ENCODE measurements at places on chromosomes 5 and 9.

DNA sequence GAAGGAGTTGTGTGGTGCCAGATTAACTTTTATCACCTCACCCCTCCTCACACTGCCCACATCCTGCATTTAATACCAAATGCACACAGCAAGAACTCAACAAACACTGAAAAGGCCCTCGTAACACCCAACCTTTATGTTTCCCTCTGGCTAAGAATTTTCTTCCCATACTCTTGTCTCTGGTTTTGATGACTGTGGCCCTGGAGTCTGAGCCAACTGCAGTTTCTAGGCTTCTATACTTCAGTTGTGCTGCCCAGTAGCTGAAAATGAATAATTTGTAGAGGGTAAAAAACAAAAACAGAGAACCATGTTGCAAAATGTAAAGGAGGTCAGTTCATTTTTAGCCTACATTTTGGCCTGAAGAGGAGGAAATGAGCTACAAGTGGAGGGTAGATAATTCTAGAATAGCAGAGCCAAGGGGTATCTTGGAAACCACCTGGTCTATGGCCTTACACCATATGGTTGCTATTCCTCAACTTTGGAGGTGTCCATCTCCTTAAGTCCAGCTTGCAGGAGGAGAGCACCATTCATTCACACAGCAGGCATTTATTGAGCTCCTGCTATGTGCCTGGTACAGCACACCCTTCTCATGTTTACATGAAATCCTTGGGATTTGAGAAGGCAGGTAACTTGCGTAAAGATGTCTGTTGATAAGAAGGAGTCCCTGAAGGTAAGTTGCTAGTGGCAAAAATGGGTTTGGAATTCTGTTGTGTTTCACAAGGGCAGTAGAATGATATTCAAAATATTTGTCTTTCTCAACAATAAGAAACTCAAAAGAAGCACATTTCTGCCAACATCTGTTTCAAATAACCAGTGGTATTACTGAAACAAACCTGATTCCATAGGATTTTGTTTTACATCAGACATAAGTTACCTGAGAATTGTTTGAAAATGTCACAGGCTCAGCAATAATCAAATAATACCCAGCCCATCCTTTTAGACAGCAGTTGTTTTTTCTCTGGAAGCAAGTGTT lies 83.8 kb upstream of the TNFAIP8 start:
- DNase-seq = no peak

- DNase-seq = no peak
Measured at GRCh38 chr5:72472031-72472430, 35.2 kb downstream of the ZNF366 start.

GRCh38 chr9:133114886-133115603 lies 6.0 kb downstream of the RALGDS start:
- DNase-seq = no peak

DNA sequence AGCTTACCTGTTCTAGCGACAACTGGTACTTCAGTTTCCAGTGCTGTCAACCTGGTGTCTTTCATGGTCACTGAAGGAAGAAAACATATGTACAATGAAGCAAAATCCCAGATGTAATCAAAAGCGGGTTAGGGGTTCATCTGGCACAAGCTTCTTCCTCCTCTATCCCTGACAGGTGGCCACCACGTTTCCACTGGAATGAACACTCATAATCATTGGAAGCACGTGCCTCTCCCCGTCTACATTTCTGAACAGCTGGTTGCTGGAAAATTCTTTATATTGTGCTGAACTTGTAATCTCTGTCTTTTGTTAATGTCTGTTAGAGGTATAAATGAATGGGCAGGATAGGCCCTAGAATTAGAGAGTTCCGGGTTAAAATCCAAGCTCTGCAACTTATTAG lies 9.4 kb downstream of the TSC1 start:
- no peak for DNase-seq

All from NCI-H2081 (cell line).